ENCODE measurements at places on chromosomes 12 and 14.

- DNase-seq, result no peak
These were observed 2.0 kb downstream of the TMTC1 start for GRCh38 chr12:29781705-29782266.

GRCh38 chr12:131709226-131709625, 1.7 kb upstream of the SFSWAP start:
- DNase-seq, result no peak

DNA sequence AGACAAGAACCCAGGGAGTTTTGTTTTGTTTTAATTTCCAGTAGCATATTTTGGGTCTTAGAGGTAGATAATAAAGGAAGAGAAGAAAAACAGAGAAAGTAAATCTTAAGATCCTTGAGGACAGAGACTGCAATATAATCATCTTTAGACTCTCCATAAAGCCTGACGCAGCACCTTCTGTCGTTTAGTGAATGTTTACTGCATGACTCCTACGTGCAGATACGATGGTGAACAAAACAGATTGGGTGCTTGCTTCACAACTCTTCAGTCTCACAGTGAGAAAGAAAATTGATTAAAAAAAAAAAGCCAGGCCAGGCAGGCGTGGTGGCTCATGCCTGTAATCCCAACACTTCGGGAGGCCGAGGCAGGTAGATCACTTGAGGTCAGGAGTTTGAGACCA, 86.9 kb downstream of the STON2 start:
- no peak for DNase-seq

GRCh38 chr14:39704594-39704993, 272.4 kb upstream of the FBXO33 start:
- DNase-seq, result no peak

GRCh38 chr12:48996794-48997718, 2.1 kb downstream of the DDN start:
- no peak for DNase-seq

- DNase-seq, result no peak
These were observed 17.4 kb downstream of the KCNMB4 start for GRCh38 chr12:70383484-70383883.

GRCh38 chr12:132516095-132517012, 26.4 kb downstream of the FBRSL1 start:
- no peak for DNase-seq

- no peak for DNase-seq
These were observed 217.4 kb downstream of the C12orf42 start for GRCh38 chr12:103278329-103278728.

DNA sequence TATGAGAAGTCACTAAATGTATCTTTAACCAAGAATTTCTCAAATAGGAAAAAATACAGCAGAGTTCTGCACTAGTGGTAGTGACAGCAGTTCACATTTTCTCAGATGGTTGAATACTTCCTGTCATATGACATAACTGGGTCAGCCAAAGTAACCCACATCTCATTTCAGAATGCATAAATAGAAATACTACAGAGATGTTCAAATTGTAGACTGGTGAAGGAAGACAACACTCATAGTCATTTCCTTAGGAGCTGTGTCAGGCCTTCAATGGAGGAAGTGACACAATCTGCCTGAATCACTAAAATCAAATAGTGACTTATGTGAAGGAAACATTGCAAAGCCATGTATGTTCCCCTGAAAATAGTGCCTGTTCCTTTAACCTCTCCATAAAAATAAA, 32.4 kb downstream of the FERMT2 start:
- peak; percentile 2 for DNase-seq

- no peak for DNase-seq
These were observed 352.2 kb downstream of the TMEM121 start for GRCh38 chr14:105878554-105878953.

GRCh38 chr12:41067941-41068645, 120.0 kb upstream of the PDZRN4 start:
- no peak for DNase-seq
